ENCODE measurements at places on chromosomes 4 and X. TPM values are rescaled to one million over a fixed set of nuclear protein-coding genes. Genes with fewer than 3 reads are reported as not detected.

DNA sequence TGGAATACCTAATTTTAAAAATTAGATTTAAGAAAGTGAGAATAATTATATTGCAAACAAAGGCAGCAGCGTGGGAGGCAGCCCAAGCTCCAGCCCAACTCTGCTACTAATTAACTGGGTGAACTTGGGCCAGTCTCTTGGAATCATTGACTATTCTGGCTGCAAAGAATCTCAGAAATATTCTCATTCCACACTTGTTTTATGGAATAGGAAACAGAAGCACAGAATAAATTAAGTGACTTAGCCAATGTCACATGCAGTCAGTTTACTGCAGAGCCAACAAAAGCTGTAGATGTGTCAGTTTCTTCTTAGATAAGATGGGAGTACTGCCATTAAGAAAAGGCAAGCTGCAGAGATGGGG is 132.6 kb upstream of the FAM9B start:
- H3K4me3 ChIP-seq, result no peak overlapping the region
- peaks cover 38% of the 10 kb centered on the region for H3K4me1 ChIP-seq
- DNase-seq, result no peak
- H3K36me3 ChIP-seq, result peaks cover 6% of the 10 kb centered on the region
- no peaks in the 10 kb centered on the region for H3K27me3 ChIP-seq

- no peaks in the 10 kb centered on the region for H3K27me3 ChIP-seq
- H3K4me1 ChIP-seq, result no peaks in the 10 kb centered on the region
- H3K36me3 ChIP-seq, result no peaks in the 10 kb centered on the region
- H3K27ac ChIP-seq, result no peak overlapping the region
Measured at GRCh38 chr4:85024671-85025070, 58.2 kb upstream of the WDFY3 start.

SUPT20HL2 gene
- total RNA-seq, result not detected

ASB9 gene
- total RNA-seq, result 1.4 TPM
